ENCODE measurements at places on chromosomes 2 and 18.

- DNase-seq = peak; percentile 60
Measured at GRCh38 chr2:18514526-18515461, 45.7 kb downstream of the RDH14 start.

DNA sequence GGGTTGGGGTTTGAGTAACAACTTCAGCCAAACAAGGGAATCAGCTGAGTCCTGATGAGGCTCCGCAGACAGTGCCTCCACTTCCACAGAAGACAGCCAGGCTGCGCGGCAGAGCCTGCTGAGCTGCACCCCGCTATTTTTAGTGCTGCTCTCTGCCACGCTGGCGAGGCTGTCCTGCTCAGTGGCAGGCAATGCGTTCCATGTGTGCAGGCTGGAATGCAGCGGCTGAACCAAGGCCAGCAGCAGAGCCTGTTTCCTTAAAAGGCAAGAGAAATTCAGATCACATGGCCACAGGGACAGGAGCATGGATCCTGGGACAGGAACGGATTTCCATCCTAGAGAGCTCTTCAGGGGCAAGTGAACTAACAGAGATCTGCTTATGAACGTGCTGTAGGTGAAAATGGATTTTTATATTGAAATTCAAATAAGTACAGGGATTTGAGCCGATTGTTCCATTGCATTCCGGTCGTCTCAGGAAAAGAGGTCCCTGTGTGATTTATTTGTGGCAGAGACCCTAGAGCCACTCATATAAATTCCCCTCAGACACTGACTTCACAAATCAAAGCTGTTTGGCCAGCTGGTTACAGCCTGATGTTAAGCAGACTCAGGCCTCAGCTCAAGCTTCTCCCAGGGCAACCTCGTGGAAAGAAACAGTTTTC, 98.7 kb downstream of the COL6A3 start:
- DNase-seq = peak; percentile 97

DNA sequence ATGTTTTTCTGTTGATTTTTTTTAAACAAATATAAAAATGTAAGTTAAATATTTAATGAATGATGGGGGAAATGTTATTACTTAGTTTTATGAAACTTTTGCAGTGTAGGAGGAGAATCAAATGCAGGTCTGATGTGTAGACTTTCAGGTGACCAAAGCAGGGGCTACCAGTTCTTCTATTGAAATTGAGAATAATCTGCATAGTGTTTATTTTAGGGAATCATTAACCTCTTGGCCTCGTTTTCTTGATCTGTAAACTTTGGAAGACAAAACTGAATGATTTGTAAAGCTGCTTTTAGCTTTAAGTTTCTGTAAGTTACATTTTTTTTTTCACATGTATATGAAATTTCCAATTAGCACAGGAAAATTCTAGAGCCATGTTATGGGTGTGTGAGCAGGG, 99.2 kb downstream of the R3HDM1 start:
- no peak for DNase-seq

DNA sequence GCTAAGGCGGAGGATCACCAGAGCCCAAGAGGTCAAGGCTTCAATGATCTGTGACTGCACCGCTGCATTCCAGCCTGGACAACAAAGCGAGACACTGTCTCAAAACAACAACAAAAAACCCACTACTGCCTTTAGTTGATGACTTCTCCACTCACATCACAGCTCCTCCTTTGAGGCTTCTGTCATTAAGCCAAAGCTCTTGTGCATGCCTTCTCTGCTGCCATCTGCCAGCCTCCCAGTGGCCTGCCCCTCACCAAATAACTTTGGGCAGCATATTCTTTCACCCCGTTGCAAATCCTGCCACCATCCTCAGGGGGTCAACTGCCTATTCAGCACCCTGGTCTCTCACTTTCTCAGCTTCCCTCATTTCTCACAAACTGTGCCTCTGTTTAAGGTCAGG, 27.5 kb downstream of the OSBPL1A start:
- DNase-seq = no peak

- DNase-seq = no peak
Measured at GRCh38 chr18:48452861-48453323, 43.7 kb upstream of the ZBTB7C start.

- peak; percentile 50 for DNase-seq
Measured at GRCh38 chr18:46226461-46226860, 122.3 kb downstream of the HAUS1 start.

GRCh38 chr2:219206328-219207133, at the start of gene ZFAND2B:
ZFAND2B (plus strand) TSS chr2:219206782; CDS start chr2:219206988, 206 bp downstream.
- DNase-seq = peak; percentile 89

DNA sequence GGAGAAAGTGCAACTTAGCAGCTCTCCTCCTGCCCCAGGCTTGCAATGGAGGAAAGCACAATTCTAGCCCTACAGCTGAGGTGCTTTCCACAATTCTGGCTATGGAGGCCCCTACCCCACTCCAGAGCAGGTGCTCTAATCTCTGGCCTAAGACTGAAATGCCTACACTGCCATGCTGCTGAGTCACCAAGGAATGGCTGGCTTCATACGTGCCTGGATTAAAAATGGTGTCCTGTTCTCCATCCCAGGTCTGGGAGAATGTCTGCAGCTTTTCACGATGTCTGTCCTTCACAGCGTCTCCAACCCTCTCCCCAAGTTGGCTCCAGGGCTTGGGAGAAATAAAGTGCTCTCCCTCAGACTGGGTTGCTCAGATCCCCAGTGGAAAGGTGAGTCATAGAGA, 48.5 kb downstream of the MBOAT2 start:
- no peak for DNase-seq

GRCh38 chr2:62774555-62775366, 69.2 kb downstream of the EHBP1 start:
- DNase-seq = peak; percentile 43

DNA sequence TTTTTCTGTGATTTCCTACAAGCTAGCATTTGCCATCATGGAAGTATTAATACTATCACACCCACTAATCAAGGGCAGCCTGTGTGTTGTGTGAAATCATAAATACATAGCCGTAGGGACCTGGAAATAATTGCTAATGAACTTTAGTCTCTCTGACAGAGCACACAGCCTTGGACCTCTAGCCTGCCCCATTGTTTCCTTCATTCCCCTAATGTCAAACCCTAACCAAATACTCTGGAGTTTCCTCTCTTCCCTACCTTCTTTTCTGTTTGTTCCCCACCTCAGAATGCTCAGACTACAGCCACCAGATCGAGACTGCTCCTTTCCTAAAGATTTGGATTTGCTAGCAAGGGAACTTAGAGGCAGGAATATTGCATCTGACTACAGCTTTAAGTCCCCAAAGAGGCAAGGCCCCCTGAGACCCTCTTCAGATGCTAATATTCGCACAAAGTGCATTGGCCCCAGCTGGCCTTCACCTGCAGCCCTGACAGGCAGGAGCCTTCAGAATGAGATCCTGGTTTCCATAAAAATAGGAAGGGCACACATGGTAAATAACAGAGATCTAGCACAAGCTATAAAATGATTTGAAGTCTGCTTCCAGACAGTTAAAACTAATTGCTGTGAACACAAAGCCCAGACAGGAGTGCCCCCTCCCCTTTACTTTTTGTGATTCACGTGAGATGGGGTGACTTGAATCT, 279.2 kb upstream of the DCC start:
- DNase-seq = no peak

GRCh38 chr2:160315337-160315736, 115.3 kb upstream of the ITGB6 start:
- DNase-seq = peak; percentile 74

GRCh38 chr2:53040536-53041229, 726.9 kb upstream of the CHAC2 start:
- no peak for DNase-seq

DNA sequence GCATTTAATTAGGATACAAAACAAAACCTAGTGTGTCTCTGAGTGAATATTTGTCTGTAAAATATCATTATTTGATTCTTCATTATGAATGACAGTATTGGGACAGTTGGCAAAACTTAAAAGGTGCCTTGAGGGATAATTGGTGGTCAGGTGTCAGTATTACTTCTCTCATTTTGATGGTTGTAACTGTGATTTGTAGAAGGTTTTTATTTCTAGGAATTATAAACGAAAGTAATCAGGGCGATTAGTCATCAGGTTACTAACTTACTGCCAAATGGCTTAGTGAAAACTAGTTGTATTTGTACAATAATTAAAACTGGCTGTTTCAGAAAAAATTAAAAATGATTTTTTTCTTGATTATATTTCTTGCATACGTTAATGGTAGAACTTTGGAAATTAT, 117.6 kb downstream of the BIRC6 start:
- no peak for DNase-seq

DNA sequence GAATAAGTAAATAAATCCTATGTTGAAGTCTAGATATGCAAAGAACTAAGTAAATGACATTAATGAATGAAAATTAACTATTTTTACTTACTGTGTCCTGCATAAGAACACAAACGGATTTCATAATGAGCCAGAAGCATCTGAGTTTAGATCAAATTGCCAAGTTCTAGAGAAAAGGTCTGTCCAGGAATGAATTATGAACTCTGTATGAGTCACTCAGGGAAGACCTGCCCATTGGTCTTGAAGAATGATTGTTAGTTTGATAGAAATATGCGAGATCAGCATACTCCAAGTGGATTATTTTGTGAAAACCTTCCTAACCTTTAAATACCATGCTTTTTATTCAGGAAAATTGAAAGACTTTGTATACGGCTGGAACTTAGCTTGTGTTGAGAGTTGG, 189.5 kb downstream of the DOK6 start:
- peak; percentile 4 for DNase-seq

DNA sequence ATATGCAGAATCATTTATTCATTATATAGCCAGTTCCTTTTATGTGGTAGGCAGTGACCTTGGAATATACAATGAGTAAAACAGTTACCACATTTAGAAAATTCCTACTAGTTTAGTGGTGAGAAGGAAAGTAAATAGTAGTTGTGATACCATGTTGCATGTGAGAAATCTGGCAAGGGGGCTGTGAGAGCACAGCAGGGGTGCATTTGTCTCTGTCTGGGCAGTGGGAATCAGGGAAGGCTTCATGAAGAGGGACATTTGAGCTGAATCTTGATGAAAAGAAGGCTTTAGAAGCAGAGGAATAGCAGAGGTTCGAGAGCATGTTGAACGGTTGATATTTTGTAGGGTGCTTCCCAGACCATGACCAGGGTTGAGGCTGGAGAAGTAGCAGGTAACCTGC, 78.7 kb downstream of the RAB3GAP1 start:
- DNase-seq = no peak

DNA sequence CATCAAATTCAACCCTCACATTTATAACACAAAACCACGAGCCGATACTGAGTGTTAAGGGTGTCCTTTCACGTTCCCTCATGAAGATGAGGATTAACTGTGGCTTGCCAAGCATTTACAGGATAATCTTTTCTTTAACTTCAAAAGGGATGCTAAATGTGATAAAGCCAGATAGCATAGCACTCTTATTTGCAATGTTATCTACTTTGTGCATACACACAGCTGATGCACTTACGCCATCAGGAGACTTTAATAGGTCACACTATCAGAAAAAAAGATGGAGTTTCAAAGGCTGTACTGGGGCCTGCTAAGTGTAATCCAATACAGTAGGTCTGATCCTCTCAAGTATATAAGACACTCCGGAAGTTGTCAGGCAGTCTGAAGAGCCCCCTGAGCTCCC, 572.7 kb downstream of the PIK3C3 start:
- DNase-seq = no peak

All from fibroblast of gingiva (primary cell).